ENCODE measurements at places on chromosomes 5 and 9.

GRCh38 chr5:134833340-134834032, 12.3 kb upstream of the C5orf24 start:
- no peak for DNase-seq

DNA sequence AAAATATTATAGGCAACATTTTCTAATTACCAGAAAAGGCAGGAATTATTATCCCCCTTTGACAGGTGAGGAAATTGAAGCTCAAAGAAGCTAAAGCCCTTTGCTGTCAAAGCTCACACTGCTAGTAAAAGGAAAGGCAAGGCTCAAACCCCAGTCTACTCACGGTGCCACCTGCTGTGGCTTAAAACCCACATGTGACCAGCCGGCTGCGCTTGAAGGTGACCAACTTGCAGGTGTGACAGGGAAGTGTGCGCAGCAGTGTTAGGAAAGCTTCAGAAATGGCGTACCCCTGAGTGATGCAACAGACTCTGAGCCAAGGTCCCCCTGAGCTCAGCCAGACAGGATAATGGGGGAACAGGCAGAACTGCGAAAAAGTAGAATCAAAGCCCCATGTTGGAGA, 45.2 kb downstream of the PAX5 start:
- DNase-seq: no peak

DNA sequence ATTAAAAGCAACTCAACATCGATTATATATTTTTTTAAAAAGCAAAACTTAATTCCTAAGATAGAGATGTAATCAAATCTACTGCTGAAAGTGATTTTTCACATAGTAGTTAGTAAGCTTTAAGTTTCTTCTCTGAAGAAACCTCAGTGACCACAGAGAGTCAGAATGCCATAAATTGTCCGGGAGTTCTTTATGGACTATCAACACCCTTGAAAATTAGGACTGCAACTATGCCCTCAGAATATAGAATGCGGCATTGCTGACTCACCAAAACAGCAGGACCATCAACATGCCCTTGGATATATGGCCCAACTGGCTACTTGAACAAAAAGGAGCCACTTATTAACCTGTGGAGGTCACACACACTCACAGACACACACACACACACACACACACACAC, 228.9 kb upstream of the SNX2 start:
- DNase-seq: no peak

- DNase-seq: no peak
These were observed 2.0 kb upstream of the SMIM27 start for GRCh38 chr9:32550150-32550561.

GRCh38 chr9:92003308-92004044, 53.4 kb upstream of the ROR2 start:
- DNase-seq: no peak

DNA sequence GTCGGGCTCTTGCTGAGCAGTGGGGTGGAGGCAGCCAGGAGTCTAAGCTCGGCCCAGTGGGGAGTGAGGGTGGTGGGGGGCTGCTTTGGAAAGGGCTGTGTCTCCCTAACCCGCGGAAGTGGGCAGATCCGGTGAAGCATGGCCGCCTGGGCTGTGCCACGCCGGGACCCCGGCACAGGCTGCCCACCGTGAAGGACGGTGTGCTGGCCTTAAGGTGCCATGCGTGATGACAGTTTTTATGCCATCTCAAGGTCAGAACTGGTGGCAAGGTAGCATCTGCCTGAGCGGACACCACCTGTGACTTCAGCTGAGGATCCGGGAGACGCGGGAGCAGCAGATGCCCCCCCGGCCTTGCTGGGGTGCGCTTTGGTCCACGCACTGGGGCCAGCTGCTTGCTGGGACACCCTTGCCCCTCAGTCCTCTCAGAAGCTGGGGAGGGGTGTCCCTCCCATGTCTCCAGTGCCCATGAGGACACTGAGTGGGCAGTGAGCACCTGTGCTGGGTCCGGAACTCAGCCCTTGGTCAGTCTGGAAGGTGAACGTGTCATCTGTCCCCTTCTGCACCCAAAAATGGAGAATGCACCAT, 53.9 kb downstream of the AHRR start:
- DNase-seq: no peak

DNA sequence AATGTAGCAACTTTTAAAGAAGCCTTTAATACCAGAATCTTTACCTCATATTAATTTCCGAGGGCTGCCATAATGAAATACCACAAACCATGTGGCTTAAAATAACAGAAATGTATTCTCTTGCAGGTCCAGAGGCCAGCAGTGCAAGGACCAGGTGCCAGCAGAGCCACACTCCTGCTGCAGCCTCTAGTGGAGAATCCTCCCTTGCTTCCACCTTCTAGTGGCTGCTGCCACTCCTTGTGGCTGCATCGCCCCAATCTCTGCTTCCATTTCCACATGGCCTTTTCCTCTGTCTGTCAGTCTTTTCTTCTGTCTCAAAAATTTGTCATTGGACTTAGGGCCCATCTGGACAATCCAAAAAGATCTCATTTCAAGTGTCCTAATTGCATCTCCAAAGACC, 401.5 kb downstream of the EFNA5 start:
- DNase-seq: no peak

DNA sequence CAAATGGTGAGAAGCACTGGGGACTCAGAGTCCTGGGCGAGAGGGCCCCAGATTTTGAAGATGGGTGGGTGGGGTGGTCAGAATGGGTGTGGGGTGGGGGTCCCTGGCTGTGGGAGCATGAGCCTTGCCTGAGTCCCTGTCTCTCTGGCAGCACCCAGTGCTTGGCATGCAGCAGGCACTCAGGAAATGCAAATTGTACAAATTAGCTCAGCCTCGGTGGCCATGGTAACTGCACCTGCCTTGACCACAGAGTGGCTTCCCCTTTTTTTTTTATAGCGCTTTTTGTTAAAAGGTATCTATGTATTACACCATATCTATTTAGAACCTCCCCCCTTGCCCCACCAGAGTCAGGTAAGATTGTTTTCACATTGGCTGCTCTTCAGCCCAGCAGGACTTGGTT, 19.2 kb upstream of the PITX1 start:
- no peak for DNase-seq

- no peak for DNase-seq
These were observed 207.9 kb upstream of the EFNA5 start for GRCh38 chr5:107878661-107879060.

GRCh38 chr5:86977190-86977589, 290.5 kb upstream of the RASA1 start:
- DNase-seq: no peak

- DNase-seq: no peak
These were observed 79.2 kb upstream of the ABCA1 start for GRCh38 chr9:105007143-105007542.

DNA sequence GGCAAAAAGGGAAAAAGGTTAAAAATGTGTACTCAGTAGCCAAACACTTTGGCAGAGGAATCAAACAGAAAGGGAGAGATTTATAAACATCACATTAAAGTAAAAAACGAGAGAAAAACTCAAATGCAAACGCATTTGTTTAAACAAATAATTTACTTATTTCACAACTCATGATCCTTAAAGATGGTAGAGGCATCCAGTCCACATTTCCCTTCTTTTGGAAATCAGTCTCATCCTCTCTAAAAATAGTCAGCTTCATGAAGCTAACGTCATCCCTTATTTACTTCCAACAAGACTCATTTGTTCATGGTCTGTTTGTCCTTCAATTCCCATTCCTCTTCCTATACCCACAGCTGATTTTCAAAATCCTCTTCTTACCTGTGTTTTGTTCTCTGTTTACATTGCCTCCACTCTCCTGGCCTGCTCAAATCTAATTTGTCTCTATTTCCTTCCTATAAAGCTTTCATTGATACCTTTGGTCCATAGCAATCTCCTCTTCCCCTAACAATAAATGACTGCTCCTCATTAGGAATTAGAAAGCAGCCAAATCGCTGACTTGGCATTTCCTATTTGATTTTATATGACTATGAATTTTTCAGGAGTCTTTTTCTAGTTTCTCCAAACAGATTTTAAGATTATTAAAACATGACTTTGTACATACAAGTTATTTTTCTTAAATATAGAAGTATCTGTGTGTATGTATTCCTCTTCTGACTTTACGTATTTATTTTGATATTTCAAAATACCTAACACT, 805.3 kb downstream of the TLE1 start:
- no peak for DNase-seq

- DNase-seq: no peak
These were observed 43.1 kb downstream of the ADAMTS16 start for GRCh38 chr5:5183189-5183699.

- no peak for DNase-seq
These were observed 402 bp downstream of the BRD8 start for GRCh38 chr5:138177941-138178515.

- no peak for DNase-seq
These were observed 38.5 kb upstream of the CDKN2B start for GRCh38 chr9:22047596-22047995.

GRCh38 chr9:70020991-70021571, 22.6 kb upstream of the MAMDC2 start:
- no peak for DNase-seq

DNA sequence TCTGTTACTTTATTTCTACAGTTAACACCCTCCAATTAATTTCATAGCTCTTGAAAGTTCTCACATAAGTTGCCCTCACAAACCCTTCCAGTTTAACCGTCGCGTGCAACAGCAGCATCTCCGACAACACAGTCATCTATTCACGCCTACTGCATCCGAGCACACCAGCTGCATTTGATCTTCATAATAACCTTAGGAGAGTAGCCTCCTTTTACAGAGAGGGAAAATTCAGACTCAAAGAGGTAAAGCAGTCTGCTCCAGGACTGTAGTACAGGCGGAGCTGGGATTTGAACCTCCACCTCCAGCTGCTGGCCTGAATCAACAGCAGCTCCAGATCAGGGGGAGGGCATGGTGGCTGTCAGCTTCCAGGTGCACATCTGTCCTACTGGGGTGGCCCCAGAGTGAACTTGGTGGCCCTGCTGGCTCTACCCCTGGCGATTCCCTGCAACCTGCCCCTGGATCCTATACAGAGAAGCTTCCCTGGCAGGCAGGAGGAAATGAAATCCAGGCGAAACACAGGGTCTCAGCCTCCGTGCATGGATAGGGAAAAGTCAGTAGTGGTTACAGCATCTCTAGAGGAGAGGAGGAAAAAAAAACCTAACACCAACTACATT, 71.6 kb upstream of the UNC5A start:
- no peak for DNase-seq
